ENCODE measurements at places on chromosomes 11 and 22.

DNA sequence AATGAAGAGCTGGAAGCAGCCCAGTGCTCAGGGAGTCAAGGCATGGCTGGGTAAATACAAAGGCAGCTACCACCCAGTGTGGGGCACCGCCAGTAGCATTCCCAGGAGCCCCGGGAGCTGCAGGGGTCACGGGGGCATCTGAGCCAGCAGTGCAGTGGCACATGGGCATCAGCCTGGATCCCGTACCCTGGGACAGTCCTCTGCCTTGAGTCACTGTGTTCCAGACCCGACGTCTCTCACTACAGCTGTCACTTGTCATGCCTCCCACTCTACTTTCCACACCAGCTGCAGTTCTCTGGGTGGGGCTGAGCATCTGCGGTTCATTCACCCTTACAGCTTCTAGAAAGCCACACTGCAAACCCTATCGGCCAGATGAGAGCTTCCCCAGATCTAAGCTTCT is 29.6 kb downstream of the DHCR7 start:
- DNase-seq = no peak

GRCh38 chr22:40862013-40862412 is at the start of gene DNAJB7:
DNAJB7 (minus strand) TSS chr22:40862113; CDS start chr22:40861994, 119 bp downstream.
- no peak for DNase-seq

GRCh38 chr11:117580866-117581265 is 216.2 kb downstream of the DSCAML1 start:
- no peak for DNase-seq

GRCh38 chr22:50070366-50070765 is 12.3 kb upstream of the TTLL8 start:
- DNase-seq = no peak

GRCh38 chr22:22553735-22554586 is 5.1 kb downstream of the PRAME start:
- no peak for DNase-seq

GRCh38 chr22:38303974-38304373 is 13.3 kb downstream of the CSNK1E start:
- DNase-seq = no peak

DNA sequence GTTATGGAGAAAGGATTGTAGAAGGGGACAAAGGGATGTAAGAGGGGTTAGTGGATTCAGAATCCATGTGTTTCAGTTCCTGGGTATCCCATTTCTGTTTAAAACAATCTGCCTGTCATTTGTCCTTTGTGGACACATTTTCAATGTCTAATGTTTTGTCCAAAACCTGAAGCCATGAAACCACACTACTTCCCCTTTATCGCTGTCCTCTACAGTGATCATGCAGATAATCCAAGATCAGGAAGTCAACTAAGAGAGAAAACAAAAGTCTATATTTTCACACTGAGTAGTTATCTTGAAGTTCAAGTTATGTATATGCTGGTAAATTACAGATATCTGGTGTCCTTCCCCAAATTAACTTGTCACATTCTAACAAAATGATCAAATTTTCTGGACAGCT is 457.0 kb downstream of the NTM start:
- DNase-seq = no peak

DNA sequence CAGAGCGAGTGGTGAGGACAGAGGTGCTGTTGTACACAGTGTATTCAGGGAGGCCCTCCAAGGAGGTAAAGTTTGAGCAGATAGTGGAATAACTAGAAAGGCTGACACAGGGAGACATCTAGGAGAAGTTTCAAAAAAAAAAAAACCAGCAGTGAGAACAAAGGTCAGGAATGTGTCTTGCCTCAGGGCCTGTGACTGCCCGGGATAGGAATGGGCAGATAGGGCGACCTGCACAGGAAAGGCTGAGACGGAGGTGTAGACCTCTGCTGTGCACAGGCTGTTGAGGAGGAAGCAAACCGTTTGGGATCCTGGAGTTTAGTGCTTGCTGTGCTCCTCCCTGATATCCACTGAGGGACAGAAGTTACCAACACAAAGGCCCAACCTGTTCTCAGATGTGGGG is 406.5 kb upstream of the B3GAT1 start:
- DNase-seq = no peak

DNA sequence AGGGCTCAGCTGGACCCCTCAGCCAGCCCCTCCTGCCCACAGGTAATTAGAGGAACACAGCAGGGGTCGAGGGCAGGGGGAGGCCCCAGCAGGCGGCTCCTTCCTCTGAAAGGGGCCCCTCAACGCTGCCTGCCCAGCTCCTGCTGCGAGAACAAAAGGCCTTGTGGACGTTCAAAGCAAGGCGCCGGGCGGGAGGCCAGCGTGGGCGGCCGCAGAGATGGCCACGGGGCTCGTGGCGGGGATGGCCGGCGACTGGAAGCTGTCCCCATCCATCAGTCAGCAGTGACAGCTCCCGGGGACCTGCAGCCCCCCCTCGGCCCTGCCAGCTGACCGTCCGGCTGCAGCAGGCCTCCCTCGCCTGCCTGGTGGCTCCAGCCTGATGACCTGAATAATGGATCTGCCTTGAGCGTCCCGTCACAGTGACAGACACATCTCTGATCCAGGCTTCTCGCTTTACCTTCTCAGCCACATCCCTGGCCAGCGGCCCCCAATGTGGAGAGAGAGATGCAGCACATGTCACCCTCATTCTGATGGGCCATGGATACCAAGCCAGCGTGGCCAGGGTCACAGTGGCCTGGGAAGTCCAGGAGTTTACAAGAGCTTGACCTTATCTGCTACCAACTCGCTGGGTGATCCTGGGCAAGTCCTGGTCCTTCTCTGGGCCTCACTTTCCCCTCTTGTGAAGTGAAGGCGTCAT is 159.3 kb downstream of the MN1 start:
- DNase-seq = no peak

- DNase-seq = no peak
Observed at GRCh38 chr11:105344938-105345337, 205.4 kb upstream of the CARD18 start.

- DNase-seq = peak; percentile 15
Observed at GRCh38 chr22:33221568-33221967, 163.4 kb upstream of the SYN3 start.

DNA sequence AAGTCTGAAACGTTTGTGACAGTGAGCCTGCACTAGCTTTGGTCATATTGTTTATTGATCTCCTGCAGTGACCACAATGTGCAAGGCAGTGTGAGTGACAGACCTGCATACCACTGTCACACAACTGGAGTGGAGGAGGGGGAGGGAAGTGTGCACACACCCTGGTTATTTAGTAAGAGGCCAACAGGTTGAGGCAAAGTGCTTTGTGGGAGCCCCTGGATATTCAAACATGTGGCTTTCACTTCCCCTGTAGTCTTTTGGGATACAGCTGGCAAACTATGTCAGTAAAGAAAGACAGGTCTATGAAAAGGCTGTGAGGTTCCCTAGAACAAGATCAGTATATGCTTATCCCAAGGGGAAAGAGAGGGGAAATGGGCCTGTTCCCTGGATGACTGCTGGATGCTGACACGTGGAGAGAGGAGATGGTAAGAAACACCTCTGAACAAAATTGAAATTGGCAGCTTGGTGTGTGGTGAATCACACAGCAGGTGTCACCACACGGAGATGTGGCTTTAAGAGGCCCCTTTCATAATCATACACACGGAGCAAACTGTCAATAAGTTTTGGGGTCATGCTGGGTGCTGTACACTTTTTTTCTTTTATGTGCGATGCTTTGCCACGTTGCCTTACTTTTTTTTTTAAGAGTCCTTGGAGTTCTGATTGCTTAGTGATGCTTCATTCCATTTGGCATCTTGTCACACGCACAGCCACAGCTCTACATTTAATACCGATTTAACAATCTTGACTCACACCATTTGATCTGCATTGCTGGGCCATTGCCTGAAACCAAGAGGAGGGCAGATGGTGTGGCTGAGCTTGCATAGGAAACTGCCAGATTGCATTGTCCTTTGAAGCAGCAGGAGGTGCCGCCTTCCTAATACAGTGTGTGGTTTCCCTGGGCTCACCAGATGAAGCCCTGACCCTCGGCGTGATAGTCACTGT is 11.3 kb downstream of the OSBP2 start:
- DNase-seq = peak; percentile 76

DNA sequence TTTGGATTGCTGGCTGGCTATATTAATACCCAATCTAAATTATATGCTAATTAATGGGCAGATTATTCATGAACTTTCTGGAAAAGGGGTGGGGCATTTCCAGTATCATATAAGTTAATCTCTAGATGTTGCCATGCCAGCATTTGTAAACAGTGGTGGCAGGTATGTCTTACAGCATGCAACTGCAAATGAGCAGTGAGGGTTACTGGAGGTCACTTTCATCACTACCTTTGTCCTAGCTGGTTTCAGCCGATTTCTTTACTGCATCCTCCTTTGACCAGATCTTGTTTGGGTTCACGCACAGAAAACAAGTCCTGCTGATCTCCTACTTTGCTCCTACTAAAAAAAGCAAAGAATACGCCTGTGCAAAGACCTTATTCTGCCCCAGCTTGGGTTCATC is 89.1 kb upstream of the USP47 start:
- no peak for DNase-seq

DNA sequence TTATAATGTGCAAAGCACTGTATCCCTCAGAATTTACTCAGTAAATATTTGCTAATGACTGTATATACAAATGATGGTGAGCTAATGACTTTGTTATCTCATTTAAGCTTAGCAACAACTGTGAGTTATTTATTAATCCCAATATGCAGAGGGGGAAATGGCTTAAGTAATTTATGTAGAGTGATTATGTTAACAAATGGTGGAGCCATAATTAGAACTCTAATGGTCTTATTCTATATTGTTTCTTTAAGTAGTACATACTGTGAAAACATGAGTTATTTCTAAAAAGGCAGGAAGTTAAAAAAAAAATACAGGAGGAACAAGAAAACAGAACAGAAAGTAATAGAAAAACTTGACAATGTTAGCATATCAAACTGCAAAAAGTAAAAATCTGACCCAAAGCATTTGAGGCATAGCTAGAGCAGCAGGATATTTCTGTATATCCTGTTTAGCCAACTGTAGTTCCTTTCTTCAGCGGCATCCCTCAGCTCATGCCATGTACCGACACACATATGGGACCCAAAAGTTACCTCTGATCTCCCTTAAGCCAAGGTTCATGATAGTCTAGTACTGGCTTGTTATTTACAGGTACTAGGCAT is 94.2 kb downstream of the FCHSD2 start:
- DNase-seq = no peak

DNA sequence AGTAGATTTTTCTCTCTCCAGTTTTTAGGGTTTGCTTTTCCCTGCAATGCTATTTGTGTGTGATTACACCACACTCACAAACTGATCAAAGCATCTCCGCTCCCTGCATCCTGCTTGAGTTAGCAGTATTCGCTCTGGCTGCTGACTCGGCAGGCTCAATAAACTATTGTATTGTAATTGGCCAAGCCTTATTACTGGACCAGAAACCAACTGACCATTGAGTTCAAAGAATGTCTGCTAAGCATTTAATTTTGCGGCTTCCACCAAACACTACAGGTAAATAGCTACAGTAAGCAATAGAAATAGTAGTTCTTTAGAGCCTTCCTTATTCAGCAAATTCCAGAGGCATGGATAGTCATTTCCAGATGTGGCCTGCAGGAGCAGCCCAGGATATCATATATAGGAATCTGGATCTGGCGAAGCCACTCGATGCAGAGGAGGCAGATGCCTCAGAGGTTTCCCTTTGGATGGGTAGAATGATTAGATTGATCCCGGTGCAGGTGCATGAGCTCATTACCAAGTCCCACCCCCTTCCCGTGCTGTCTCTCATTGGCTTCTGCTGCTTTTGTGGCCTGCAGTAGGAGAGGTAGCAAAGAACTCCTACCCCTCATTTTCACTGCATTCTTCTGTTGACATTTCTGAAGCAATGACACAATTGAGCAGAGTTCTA is 77.3 kb downstream of the COMMD9 start:
- DNase-seq = no peak

DNA sequence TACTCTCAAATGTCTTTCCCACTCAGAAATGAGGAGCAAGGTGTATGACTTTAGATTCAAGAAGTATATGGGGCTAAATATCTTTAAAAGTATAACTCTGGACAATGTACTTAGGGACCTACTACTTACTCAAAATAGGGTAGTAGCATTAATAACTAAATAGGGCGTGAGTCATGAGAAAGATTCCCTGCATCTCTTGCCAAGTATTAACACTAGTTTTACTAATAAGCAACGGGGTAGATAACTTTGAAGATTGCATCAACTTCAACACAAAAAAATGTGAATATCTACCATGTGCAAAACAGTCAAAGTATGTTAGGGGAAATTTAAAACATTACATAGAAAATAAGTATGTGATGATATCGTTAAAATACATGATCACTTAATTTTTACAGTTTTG is 99.6 kb downstream of the PGR start:
- no peak for DNase-seq

- DNase-seq = no peak
Observed at GRCh38 chr11:31628111-31628510, 118.5 kb downstream of the ELP4 start.

- peak; percentile 72 for DNase-seq
Observed at GRCh38 chr22:27919942-27920755, 1.1 kb upstream of the PITPNB start.

GRCh38 chr11:110027627-110028371 is 65.4 kb upstream of the ZC3H12C start:
- DNase-seq = no peak

GRCh38 chr11:67630228-67630942 is 648 bp upstream of the NUDT8 start:
- DNase-seq = peak; percentile 95

GRCh38 chr22:31040542-31041398 is 40.3 kb upstream of the SMTN start:
- DNase-seq = no peak

DNA sequence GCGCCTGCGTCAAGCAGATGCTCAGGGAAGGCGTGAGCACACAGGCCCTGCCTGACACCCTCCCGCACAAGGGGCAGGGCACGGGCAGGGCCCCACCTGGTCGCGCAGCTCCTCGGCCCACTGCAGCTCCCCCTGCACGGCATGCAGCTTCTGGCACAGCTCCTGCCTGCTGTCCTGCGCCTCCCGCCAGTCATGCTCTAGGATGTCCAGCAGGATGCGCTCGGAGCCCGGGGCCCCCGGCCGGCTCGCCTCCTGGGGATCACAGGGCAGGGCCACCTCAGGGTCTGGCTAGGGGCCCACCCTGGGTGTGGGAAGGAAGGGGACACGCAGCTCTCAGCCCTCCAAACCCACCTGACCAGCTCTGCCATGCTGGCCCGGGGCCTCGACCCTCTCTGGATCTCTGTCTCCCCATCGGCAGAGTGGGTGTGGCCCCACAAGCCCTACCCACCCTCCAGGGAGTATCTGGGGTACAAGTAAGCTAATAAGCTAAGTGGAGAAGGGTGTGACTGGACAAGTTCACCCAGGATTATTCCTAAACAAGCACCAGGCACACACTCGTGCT is 10.7 kb downstream of the CARD10 start:
- no peak for DNase-seq

GRCh38 chr11:28447226-28447625 is 339.0 kb downstream of the METTL15 start:
- DNase-seq = peak; percentile 17

GRCh38 chr11:94507485-94507884 is 4.8 kb upstream of the C11orf97 start:
- no peak for DNase-seq

- no peak for DNase-seq
Observed at GRCh38 chr22:43237280-43237679, 50.3 kb upstream of the TTLL12 start.
